ENCODE measurements at places on chromosomes 6 and 20.
A peak's percentile ranks its signal among the peaks of the same experiment; 100 is the strongest.

GRCh38 chr6:122692175-122692598, 82.0 kb downstream of the PKIB start:
- DNase-seq: peak; percentile 89

DNA sequence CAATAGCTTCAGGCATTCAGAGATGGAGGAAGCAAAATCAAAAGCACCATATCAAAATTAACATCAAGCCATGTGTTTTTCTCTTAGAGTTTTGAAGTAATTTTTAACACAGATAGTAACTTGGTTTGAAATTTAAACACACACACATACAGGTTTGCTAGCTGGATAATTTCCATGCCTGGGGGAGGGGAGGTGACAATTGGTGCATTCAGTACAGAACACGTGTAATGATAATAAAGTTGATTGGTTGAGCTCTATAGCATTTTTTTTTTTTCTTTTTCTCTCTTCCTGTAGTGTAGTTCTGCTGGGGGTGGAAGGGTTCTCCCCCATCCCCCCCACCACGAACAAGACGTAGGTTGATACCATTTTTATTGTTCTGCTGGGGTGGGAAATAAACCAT, 564.8 kb downstream of the LMBRD1 start:
- DNase-seq: no peak

DNA sequence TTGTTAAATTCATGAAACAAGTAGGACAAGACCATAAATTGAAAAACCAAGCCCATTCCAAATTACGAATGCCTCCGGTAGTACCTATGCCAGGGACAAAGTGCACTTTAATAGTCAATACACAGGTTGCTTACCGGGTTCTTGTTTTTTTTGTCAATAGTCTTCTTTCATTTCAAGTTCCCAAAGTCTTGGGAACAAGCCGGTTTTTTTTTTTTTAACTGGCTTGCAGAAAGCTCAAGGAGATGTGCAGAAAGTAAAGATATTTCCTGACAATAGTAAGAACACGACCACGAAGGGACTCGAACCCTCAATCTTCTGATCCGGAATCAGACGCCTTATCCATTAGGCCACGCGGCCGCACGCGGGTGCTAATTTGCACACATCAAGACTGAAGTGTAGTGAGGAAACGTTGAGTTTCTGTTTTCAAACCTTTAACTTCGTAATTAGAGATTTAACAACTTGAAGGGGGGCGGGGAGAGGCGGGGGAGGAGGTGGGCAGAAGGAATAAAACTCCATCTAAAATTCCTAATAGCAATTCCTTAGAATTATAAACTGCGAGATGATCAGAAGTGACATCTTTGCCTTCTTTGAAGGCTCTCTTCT, 181.0 kb downstream of the TRIM27 start:
- DNase-seq: peak; percentile 55

- no peak for DNase-seq
Measured at GRCh38 chr20:44807684-44808056, 2.7 kb downstream of the RIMS4 start.

DNA sequence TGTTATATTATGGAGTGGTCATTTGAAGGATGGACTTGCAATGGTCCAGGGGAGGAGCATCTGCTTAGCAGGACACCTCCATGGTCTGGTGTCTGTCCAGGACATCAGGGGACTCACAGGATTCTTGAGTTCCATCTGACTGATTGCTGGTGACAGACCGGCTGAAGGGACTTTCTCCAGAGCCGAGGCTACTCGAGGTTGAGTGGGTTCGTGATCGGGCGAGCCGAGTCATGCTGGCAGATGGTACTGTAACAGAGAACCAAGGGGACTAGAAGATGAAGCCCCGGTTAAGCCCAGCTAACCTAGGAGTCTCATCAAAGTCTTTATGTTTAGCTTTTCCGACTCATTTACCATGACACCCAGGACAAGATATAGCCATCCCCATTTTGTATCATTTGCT, 7.5 kb upstream of the SLA2 start:
- no peak for DNase-seq

DNA sequence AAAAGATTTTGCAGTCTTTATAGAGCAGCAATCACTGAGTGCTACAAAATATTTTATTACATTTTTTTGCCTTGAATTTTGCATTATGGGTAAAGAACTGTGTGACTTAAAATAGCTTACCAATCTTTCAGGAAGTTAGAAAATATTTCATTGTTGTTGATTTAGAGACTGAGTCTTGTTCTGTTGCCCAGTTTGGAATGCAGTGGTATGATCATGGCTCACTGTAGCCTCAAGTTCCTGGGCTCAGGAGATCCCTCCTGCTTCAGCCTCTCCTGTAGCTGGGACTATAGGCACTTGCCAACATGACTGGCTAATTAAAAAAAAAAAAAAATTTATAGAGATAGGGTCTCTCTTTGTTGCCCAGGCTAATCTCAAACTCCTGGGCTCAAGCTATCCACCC, 100.8 kb downstream of the ADGRB3 start:
- DNase-seq: no peak
